ENCODE measurements at places on chromosomes 3 and 15.

DNA sequence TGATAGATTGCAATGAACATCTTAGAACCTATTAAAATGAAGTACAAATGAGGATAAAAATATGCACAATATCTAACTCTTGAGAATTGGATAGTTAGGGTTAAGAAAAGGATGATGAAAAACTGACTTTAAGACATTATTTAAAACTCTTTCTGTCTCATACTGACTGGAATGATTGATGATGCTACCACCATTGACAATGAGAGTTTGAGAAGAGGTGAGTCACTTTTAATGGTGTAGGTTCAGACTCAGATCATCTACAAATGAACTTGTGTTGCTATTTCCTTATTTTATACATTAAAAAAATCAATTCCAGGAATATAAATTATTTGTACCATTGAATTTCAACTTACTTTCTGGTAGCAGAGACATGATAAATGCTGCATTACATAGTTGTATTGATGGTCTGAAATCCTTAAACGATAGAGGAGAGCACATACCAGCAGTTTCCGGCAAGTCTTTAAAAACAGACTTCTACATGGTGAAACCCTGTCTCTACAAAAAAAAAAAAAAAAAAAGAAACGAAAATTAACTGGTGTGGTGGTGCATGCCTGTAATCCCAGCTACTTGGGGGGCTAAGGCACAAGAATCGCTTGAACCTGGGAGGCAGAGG, 409.0 kb downstream of the OTOL1 start:
- H3K4me1 ChIP-seq, result no peaks in the 10 kb centered on the region
- H3K36me3 ChIP-seq, result no peaks in the 10 kb centered on the region
- H3K4me3 ChIP-seq, result no peak overlapping the region

DNA sequence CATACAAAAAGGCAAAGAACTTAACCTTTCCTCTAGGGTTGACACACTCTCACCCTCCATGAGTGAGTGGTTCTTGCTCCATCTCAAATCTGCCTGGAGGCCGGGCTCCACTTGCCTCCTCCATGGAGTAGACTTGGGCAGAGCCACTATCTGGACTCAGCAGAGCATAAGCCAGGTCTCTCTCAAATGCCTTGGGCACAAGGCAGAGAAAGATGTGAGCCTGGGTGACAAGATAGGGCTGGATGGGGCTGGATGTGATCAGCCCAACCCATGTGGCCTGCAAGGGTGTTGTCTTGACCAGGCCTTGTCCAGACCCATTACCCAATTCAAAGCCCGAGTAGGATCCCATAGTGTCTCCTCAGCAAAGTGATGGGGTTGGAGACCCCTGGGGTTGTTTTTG, 4.2 kb upstream of the RPL29 start:
- no peak overlapping the region for H3K27ac ChIP-seq
- peaks cover 9% of the 10 kb centered on the region for H3K36me3 ChIP-seq
- H3K27me3 ChIP-seq, result peaks cover 30% of the 10 kb centered on the region
- no peak for DNase-seq
- peak overlapping the region; percentile 42 for H3K4me3 ChIP-seq

GRCh38 chr15:31324186-31324585, 2.4 kb upstream of the KLF13 start:
- H3K27me3 ChIP-seq, result peaks cover 13% of the 10 kb centered on the region
- DNase-seq, result no peak
- no peak overlapping the region for H3K27ac ChIP-seq
- peak overlapping the region; percentile 90 for H3K4me3 ChIP-seq

- no peaks in the 10 kb centered on the region for H3K4me1 ChIP-seq
- no peak for DNase-seq
- H3K36me3 ChIP-seq, result no peaks in the 10 kb centered on the region
- H3K27me3 ChIP-seq, result no peaks in the 10 kb centered on the region
- no peak overlapping the region for H3K4me3 ChIP-seq
- H3K27ac ChIP-seq, result no peak overlapping the region
Observed at GRCh38 chr3:19226479-19226878, 78.2 kb downstream of the KCNH8 start.

Data from neural crest cell (in vitro differentiated cells).